ENCODE measurements at places on chromosomes 6 and 20.

- no peak for DNase-seq
Observed at GRCh38 chr6:158068893-158069799, 87.5 kb downstream of the SYNJ2 start.

DNA sequence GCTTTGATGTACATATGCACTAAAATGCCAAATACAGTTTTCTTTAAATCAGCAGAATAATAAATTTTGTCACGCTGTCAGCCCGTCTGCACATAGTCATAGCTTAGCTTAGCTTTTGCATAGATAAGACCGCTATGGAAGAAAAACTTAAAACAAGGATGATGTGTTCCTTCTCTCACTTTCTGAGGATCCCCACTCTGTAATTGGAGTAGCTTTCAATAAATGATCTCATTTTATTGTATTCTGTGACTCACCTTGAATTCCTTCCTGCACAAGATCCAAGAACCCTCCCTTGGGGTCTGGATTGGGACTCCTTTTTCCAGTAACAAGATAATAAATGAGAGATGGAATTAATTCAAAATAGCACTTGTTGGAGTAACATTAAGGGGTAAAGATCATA lies 186.2 kb downstream of the CDH26 start:
- no peak for DNase-seq

- no peak for DNase-seq
Observed at GRCh38 chr20:57178582-57179111, 87.8 kb downstream of the BMP7 start.

- DNase-seq = no peak
Observed at GRCh38 chr6:81933608-81934051, 181.1 kb upstream of the TENT5A start.

DNA sequence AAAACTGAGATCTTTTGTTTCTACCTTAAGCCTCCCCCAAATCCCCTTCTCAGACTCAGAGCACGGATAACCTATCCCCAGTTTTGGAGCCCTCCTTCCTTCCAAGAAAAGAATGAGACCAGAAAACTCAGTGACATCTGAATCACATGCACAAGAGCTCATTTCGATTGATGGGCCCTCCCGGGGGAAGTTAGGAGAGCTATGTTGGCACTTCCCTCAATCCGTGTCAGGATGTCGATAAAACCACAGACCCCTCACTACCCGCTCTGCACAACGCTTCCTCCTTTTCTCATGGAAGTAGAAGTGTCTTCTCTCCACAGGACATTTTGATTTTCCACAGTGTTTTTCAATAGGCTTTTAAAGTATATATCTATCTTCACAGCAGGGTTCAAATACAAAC lies 332.4 kb downstream of the HACE1 start:
- no peak for DNase-seq

Data from CD4-positive, alpha-beta T cell treated with Interleukin-6 at 100 ng/mL for 8 hours (primary cell).